ENCODE measurements at places on chromosomes 5 and 9. TPM values are rescaled to one million over a fixed set of nuclear protein-coding genes. Genes with fewer than 3 reads are reported as not detected.

DNA sequence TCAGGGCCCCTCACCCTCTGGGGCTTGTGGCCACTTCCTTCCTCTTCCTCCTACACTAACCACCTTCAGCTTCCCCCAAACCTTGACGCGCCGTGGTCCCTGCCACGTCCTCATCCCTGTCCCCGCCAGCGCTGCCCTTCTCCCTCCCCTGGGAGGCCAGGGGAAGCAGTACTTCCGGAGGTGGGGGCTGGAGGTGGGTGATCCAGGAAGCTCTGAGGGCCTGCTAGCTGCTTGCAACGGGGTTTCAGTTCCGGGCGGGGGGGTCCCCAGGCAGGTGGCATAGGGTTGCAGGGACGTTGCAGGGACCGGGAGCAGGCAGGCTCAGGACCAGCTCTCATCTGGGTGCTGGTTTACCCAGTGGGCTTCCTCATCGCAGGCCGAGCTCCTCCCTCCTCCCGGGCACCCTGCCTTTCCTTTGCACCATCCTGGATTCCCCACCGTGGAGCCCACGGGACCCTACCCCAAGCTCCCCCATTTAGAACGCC is 70.0 kb downstream of the RXRA start:
- no peaks in the 10 kb centered on the region for H3K27me3 ChIP-seq
- H3K4me1 ChIP-seq, result peaks cover 22% of the 10 kb centered on the region

Gene BAAT
- 0.09 TPM for total RNA-seq

Gene ADGRD2
- 0.09 TPM for total RNA-seq

- no peak for DNase-seq
- no peaks in the 10 kb centered on the region for H3K4me1 ChIP-seq
- no peaks in the 10 kb centered on the region for H3K36me3 ChIP-seq
- no peak overlapping the region for H3K4me3 ChIP-seq
- no peaks in the 10 kb centered on the region for H3K27me3 ChIP-seq
- H3K27ac ChIP-seq, result no peak overlapping the region
These were observed 54.7 kb downstream of the PLK2 start for GRCh38 chr5:58405175-58405574.

- no peak for DNase-seq
- no peak overlapping the region for H3K4me3 ChIP-seq
- no peaks in the 10 kb centered on the region for H3K27me3 ChIP-seq
- H3K27ac ChIP-seq, result no peak overlapping the region
- H3K36me3 ChIP-seq, result no peaks in the 10 kb centered on the region
- no peaks in the 10 kb centered on the region for H3K4me1 ChIP-seq
These were observed 257.4 kb downstream of the BNC2 start for GRCh38 chr9:16613051-16613450.

DNA sequence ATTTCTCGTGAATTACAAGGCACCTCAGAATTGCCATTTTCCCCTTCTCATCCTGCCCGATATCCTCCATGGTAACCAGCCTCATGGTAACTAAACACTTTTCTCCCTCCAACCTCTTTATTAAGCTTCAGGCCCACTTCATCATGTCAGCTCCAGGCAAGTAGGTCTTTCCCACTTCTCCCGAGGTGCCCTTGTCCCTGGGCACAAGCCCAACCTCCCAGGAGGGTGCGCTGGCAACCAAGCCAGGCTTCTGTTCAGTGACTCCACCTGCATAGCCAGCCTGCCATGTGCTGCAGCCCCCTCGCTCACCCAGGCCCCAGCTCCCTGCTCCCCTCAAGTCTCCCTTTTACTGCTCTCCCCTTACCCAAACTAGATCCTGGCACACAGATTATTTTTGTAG is 47.4 kb upstream of the AFAP1L1 start:
- peaks cover 2% of the 10 kb centered on the region for H3K27me3 ChIP-seq
- no peaks in the 10 kb centered on the region for H3K36me3 ChIP-seq
- H3K4me1 ChIP-seq, result no peaks in the 10 kb centered on the region
- no peak overlapping the region for H3K27ac ChIP-seq

Gene AIF1L
- 2.5 TPM for total RNA-seq

Gene GABRA1
- 2.7 TPM for total RNA-seq

- H3K36me3 ChIP-seq, result no peaks in the 10 kb centered on the region
- DNase-seq, result no peak
- no peaks in the 10 kb centered on the region for H3K27me3 ChIP-seq
- H3K27ac ChIP-seq, result no peak overlapping the region
These were observed 33.2 kb upstream of the CSF1R start for GRCh38 chr5:150119421-150120061.

DNA sequence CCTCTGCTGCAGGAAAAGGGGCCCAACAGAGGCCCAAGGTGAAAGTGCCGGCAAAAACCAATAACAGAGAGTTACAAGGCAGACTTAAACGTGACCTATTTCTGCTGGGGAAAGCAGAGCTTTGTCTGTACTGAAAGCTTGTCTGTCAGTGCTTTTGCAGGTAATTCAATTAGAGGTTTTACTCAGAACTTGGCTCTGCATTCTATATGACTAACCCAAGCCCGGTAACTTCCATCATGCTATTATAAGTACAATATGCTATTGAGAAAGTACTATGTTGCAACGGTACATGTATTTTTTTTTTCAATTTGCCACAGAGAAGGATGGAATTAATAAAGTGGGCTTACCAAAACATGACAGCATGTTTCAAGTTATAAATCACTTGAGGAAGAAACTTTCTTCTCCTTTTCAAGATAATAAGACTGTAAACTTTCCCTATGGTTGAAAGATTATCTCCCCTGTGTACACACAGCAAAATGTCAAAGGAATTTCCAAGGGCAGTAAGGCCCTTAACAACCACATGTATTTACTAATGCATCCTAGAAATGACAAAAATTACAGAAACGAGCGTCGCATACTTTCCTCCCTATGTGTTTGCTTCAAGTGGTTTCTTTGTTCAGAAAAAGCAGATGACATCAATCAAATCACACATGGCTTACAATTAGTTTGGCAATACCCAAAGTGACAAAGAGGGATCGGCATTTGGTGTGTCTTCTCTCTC is 282.4 kb downstream of the EFNA5 start:
- no peaks in the 10 kb centered on the region for H3K27me3 ChIP-seq
- no peaks in the 10 kb centered on the region for H3K36me3 ChIP-seq
- no peak overlapping the region for H3K4me3 ChIP-seq
- H3K4me1 ChIP-seq, result peaks cover 18% of the 10 kb centered on the region
- peak overlapping the region; percentile 62 for H3K27ac ChIP-seq
- peak; percentile 24 for DNase-seq

DNA sequence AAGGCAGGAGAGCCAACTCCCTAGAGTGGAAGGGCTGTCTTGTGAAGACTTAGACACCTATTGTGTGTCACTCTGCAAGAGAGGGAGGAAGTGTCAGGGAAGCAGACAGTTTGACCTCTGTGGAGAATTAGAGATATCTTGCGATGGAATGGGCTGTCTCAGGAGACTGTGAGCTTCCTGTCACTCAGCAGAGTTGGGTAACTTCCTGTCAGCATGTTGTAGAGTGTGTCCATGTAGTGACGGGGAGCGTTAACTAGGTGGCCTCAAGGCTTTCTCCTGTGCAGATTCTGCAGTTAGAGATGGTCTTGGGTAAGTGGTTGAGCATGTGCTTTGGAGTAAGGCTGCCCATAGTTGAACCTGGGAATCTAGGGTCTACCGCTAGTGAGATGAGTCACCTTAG is 136.5 kb downstream of the KIF4B start:
- H3K27ac ChIP-seq, result no peak overlapping the region
- DNase-seq, result no peak
- H3K27me3 ChIP-seq, result no peaks in the 10 kb centered on the region
- no peak overlapping the region for H3K4me3 ChIP-seq
- no peaks in the 10 kb centered on the region for H3K4me1 ChIP-seq
- H3K36me3 ChIP-seq, result no peaks in the 10 kb centered on the region

Gene SLC34A3
- total RNA-seq, result not detected

GRCh38 chr9:124345751-124346281 is 69.4 kb downstream of the PSMB7 start:
- H3K27me3 ChIP-seq, result no peaks in the 10 kb centered on the region
- H3K4me3 ChIP-seq, result no peak overlapping the region
- H3K36me3 ChIP-seq, result peaks cover 18% of the 10 kb centered on the region
- no peaks in the 10 kb centered on the region for H3K4me1 ChIP-seq
- H3K27ac ChIP-seq, result no peak overlapping the region

GRCh38 chr5:158676642-158677469 is 422.9 kb downstream of the EBF1 start:
- peak overlapping the region; percentile 46 for H3K27ac ChIP-seq
- H3K27me3 ChIP-seq, result no peaks in the 10 kb centered on the region
- no peak overlapping the region for H3K4me3 ChIP-seq
- H3K36me3 ChIP-seq, result no peaks in the 10 kb centered on the region
- DNase-seq, result peak; percentile 15
- peaks cover 4% of the 10 kb centered on the region for H3K4me1 ChIP-seq

Gene PRR16
- total RNA-seq, result 0.05 TPM

DNA sequence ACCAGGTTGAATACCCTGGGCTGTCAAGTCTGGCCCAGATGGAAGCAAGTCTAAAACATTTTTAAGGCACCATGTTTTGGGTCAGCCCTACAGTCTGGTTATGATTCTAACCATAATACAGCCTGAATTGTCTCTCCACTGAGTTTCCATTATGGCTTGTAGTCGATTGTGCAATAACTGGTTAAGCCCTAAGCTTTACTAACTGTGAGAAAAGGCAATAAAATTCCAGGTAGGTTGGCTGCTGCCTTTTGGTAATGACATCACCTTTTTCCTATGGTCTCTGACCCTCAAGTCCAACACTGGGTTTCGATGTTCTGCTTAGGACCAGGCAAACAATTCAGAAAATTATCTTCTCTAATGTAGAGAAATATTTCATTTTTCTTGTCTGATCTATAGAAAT is 243.3 kb downstream of the ACTL7B start:
- H3K4me1 ChIP-seq, result no peaks in the 10 kb centered on the region
- no peaks in the 10 kb centered on the region for H3K27me3 ChIP-seq
- no peak overlapping the region for H3K27ac ChIP-seq

DNA sequence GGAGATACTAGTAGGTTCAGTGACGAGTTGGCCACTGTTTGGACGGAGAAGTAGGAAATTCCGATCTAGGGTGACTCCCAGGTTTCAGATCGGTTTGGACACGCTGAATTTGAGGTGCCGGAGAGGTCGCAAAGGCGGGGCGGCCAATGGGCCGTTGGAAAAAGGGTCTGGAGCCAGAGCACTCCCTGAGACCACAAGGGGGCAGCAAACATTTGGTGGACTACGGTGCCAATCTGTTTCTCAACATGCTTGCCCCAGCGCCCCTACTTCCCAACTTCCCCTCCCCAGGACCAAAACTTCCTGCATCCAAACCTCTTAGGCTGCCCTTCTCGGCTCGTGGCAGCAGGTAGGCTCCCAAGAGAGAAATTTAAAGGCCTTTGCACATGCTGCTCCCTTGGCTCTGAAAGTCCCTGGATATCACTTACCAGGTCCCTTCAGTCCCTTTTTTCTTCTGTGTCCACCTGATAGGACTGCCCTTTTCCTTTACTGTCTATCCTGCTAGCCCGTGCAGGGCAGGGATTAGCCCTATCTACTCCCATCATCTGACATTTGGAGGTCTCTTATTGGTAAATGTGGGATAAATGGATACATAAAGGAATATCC is 992 bp upstream of the RPP25L start:
- H3K27me3 ChIP-seq, result no peaks in the 10 kb centered on the region
- peaks cover 23% of the 10 kb centered on the region for H3K4me1 ChIP-seq
- no peak overlapping the region for H3K27ac ChIP-seq
- peak overlapping the region; percentile 77 for H3K4me3 ChIP-seq
- H3K36me3 ChIP-seq, result peaks cover 28% of the 10 kb centered on the region

DNA sequence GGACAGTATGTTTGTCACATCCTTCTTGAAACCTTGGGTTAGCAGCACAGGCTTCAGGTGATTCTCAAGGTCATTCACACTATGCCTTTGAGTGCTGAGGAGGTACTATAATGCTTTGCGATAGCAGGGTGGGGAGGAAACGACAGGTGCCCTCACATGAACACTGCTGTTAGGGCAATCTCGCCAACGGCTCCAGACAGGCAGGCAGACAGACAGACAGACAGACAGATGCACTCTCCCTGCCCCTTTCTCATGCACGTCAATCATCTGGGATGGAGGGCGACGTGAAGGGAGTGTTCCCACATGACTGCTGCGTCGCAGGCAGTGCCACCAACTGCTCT is 82.9 kb downstream of the RAPGEF1 start:
- H3K4me1 ChIP-seq, result peaks cover 55% of the 10 kb centered on the region
- peak overlapping the region; percentile 88 for H3K27ac ChIP-seq
- H3K4me3 ChIP-seq, result no peak overlapping the region
- H3K27me3 ChIP-seq, result no peaks in the 10 kb centered on the region

Gene ATG12
- total RNA-seq, result 58.1 TPM

Gene DTWD2
- 3.9 TPM for total RNA-seq

Gene CDC25C
- total RNA-seq, result 12.9 TPM

DNA sequence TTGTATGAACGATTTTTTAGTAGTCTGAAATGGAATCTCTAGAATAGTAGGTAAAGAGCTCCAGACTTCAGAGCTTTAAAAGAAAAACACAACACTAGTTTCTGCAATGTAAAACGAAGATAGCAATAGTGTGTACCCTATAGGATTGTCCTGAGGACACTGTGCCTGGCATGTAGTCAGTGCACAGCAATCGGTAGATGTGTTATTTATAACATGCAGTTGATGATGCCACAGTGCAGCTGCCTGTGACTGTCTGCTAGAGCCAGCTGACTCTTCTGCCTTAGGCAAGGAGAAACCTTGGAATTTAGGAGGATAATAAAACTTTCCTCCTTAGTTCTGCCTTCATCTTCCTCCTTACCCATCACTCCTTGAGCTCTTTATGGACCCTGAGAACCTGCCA is 27.7 kb upstream of the TMOD1 start:
- DNase-seq, result no peak
- no peaks in the 10 kb centered on the region for H3K4me1 ChIP-seq
- H3K4me3 ChIP-seq, result no peak overlapping the region
- H3K36me3 ChIP-seq, result no peaks in the 10 kb centered on the region
- H3K27ac ChIP-seq, result no peak overlapping the region

Gene LCNL1
- 0.19 TPM for total RNA-seq

- H3K4me1 ChIP-seq, result peaks cover 16% of the 10 kb centered on the region
- H3K27me3 ChIP-seq, result peaks cover 2% of the 10 kb centered on the region
- no peak for DNase-seq
- no peak overlapping the region for H3K4me3 ChIP-seq
- no peaks in the 10 kb centered on the region for H3K36me3 ChIP-seq
These were observed 5.1 kb upstream of the GMCL2 start for GRCh38 chr5:178192244-178192643.

Gene CTSV
- 129 TPM for total RNA-seq

All from thymus (tissue), 14 donors.